ENCODE measurements at places on chromosomes 13 and 19.
A peak's percentile ranks its signal among the peaks of the same experiment; 100 is the strongest.

DNA sequence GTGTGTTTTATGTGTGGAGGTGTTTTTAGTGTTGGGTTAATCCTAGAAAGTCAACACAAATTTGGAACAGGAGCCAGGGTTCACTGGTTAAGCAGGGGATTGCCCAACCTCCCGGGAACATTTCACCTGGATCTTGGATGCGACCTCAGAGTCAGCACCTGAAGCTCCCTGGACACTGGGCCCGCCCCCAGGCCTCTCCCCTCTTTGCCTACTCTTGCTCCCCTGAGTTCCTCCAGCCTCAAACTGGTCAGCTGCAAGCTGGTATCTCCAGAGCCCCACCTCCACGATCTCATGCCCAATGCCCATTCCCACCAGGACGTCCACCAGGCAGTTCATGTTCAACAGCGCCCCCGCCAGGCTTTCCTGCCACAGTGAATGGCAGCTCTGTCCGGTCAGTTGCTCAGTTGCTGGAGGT, 9.7 kb downstream of the HSD17B14 start:
- DNase-seq: no peak

GRCh38 chr13:77337159-77337558, 10.3 kb upstream of the MYCBP2 start:
- DNase-seq: no peak

- no peak for DNase-seq
These were observed 5.5 kb upstream of the AMER2 start for GRCh38 chr13:25177636-25178035.

DNA sequence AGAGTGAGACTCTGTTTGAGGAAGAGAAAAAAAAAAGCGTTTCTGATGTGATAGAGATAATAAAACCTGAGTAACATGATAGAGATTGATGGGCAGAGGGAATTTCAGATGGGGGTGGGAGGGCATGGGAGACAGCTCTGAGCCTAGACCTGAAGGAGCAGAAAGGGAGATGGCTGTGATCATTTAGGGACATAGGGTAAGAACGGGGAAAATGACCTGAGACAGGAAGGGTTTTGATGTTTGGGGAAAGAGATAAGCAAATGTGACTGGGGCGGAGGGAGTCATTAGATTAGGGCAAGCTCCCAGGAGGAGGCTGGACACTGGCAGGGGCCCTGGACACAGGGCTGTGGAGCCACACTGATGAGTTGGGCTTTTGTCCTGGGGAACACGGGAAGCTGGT, 6.1 kb downstream of the ZNF320 start:
- no peak for DNase-seq

DNA sequence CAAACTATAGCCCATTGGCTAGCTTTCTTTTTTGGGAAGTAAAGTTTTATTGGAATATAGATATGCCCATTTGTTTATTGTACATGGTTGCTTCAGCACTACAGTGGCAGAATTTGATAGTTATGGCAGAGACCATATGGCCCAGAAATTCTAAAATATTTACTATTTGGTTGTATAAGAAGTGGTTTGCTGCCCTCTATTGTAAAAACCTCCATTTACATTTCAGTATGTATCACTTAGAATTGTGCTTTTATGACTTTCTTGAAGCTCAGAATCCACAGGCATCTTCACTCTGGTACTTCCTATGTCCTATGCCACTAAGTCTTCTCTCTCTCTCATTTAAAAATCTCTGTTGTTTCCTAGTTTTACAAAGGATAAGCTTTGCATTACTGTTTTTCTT, 37.7 kb downstream of the DLEU7 start:
- no peak for DNase-seq

DNA sequence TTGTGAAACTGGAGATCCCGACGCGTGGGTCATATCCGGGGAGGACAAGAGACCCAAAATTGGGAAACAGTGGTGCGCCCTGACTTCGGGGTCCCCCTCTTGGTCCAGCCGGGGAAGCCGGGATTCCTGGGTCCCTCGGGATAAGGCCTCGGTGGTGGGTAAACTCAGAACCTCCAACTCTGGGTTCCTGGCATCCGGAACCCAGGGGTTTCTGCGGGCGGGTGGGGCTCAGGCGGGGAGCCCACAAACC, 688 bp downstream of the ZFP36 start:
- DNase-seq: no peak

DNA sequence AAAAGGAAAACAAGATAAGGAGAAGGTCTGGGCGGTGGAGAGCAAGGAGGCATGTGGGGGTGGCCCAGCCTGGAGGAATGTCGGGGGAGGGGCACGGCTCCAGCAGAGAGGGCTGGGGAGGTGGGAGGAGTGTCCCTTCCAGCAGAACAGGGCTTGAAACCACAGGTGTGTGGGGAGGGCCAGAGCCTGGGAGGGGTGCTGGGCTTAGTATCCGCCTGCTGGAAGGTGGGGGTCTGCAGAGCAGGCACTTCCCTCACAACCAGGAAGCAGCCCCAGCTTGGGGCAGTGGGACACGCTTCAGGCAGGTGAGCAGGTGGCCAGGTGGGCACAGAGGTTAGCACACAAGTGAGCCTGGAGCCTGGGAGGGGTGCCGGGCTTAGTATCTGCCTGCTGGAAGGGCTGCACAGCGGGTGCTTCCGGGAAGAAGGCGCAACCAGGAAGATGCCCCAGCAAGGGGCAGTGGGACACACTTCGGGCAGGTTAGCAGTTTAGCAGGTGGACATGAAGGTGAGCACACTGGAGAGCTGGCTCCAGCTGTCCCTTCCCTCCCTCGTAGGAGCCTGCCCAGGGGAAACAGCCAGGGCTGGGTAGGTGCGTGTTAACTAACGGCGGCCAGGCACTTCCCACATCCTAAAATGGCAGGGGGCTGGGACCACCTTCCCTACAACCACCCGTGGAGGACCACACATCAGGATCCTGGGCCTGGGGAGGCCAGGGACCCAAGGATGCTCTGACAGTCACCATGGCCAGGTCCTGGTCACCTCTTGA, 3.0 kb downstream of the GAS6 start:
- DNase-seq: no peak

GRCh38 chr19:38538386-38538785, 79.4 kb downstream of the MAP4K1 start:
- DNase-seq: no peak

- no peak for DNase-seq
These were observed at the start of gene LINGO3 for GRCh38 chr19:2308114-2308556. LINGO3 (minus strand) TSS chr19:2308154; CDS start chr19:2291776, 16,378 bp downstream.

DNA sequence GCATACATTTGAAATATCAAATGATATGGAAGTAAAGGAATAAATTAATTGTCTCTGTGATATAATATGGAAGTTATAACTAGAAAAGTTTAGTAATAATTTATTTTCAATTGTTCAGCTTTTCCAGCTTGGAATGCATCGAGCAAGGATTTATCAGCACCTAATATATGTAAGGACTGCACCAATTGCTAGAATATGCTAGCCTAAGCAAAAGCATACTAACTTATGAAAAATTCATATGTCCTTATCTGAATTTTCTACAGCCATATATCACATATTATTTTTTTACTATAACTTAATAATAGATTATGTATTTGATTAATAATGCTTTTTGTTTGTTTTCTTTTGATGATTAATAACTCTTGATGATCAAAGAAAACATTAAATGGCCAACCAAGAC, 849.2 kb upstream of the GPC6 start:
- DNase-seq: no peak

GRCh38 chr13:75931116-75931515, 295.0 kb downstream of the LMO7 start:
- DNase-seq: no peak

DNA sequence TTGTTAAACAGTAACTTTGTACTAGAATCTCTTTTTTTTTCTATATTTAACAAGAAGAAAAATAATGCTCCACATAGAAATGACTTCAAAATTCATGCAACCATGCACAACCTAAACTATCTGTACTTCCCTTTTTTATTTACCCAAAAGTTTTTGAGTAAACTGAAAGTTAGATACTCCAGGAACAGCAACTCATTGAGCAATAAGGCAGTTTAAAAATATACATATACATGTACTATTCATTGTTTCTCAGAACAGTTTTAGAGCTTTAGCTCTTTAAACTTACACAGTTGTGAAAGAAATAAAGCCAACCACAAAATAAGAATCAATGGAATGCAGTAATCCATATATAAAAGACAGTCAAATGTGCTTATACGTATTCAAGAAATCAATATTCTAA, 39.2 kb downstream of the MTMR6 start:
- no peak for DNase-seq

DNA sequence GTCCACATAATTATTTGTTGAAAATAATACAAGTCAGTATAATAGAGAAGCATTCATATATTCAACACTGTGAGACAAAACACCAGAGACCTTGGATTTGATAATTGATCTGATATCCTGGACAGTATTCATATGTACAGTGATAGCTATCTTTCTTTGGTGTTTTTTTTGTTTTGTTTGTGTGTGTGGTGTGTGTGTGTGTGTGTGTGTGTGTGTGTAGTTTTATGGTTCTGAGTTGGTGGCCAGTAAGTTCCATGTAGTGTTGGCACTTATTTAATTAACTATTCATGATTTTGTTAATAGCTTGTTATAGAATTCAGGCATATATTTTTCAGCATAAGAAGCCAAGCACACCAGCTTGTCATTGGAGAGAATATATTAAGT, 1.6 kb upstream of the ANGPTL6 start:
- DNase-seq: no peak

DNA sequence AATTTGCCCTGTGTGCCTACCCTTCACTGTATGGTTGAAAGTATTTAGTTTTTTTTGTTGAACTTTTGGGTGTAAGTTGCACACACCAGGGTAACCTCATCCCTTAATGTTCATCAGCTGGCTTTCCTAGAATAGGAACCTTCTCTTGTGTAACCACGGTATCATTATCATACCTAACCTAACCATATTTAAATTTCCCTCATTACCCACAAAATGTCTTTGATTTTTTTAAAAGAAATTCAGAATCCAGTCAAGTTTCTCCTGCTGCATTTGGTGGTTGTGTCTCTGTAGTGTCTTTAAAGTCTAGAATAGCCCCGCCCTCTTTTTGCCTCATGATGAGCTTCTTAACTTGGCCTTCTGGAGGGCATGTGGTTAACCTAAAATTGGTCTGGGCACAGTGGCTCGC, 80.3 kb downstream of the RYR1 start:
- DNase-seq: no peak

- no peak for DNase-seq
These were observed 1.3 kb downstream of the TSHZ3 start for GRCh38 chr19:31347828-31348392.

- no peak for DNase-seq
These were observed 61.2 kb upstream of the ARGLU1 start for GRCh38 chr13:106628936-106629659.

DNA sequence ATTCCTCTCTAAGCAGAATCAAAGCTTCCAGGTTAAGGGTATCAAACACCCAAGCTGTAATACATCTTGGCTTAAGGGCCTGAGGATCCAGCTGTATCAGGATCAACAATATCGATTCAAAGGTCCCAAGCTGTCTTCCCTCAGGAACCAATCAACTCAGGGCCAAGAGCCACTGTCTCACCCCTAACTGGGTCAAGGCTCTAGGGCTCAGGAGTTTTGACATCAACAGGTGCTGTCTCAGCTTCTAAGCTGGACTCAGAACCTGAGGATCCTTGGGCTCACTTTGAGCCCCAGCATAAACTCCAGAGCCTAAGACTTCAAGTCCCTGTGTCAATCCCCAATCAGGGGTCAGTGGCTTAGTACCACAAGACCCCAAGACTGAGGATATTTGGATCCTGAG, 917 bp downstream of the FBXW9 start:
- no peak for DNase-seq

DNA sequence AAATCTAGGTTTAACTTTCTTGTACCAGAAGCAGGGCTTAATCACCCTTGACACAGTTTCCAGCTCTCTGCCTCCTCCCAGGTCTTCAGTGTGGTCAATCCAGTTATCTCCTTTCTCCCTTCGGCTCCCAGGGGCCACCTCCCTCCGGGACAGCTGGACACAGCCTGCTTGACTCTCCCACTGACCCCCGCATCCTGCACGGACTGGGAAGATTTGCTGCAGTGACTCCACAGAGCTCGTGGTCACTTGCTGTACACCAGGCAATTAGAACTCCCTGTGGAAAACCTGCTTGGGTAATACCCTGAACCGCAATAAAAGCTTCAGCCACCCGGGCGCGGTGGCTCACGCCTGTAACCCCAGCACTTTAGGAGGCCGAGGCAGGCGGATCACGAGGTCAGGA, 116.5 kb downstream of the NUFIP1 start:
- no peak for DNase-seq

GRCh38 chr19:7159105-7159933, 89.8 kb downstream of the ZNF557 start:
- DNase-seq: no peak

- no peak for DNase-seq
These were observed 14.6 kb downstream of the AKT2 start for GRCh38 chr19:40270362-40271089.

GRCh38 chr13:110173247-110173818, 133.6 kb downstream of the COL4A1 start:
- no peak for DNase-seq

GRCh38 chr13:29767006-29767405, 83.4 kb downstream of the UBL3 start:
- DNase-seq: no peak

- DNase-seq: peak; percentile 39
These were observed 1.8 kb upstream of the SPRY2 start for GRCh38 chr13:80342471-80343371.

DNA sequence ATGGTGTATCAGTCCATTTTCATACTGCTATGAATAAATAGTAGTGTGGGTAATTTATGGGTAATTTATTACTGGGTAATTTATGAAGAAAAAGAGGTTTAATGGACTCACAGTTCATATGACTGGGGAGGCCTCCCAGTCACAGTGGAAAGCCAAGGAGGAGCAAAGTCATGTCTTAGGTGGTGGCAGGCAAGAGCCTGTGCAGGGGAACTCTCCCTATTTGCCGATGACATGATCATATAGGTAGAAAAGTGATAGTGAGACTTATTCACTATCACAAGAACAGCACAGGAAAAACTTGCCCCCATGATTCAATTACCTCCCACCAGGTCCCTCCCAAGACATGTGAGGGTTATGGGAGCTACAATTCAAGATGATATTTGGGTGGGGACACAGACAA, 1137.7 kb downstream of the UQCRFS1 start:
- DNase-seq: no peak

GRCh38 chr13:27124571-27124970, 47.0 kb downstream of the USP12 start:
- DNase-seq: no peak

DNA sequence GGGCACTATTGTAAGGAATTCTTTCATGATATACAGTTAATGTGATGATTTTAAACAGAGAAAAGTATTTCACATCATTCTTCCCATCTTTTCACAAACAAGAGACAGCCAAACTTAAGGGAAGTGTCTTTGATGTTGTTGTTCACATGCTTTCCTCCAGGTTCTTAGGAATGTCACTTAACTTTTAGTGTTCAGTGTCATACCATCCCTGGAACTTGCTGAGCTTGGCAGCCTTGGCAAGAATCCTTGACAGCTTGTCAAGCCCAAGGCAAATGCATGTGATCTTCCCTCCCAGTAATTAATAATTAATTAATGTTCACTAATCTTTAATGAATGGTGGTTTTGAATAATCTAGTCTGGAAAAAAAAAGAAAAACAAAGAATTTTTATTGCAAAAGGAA, 727.9 kb upstream of the PRR20A start:
- DNase-seq: no peak
